ENCODE measurements at places on chromosomes 2 and 18.
A peak's percentile ranks its signal among the peaks of the same experiment; 100 is the strongest.

- no peak for DNase-seq
These were observed 25.3 kb upstream of the RFX8 start for GRCh38 chr2:101500180-101500579.

GRCh38 chr2:215537611-215538010 lies 101.7 kb upstream of the FN1 start:
- DNase-seq = no peak

DNA sequence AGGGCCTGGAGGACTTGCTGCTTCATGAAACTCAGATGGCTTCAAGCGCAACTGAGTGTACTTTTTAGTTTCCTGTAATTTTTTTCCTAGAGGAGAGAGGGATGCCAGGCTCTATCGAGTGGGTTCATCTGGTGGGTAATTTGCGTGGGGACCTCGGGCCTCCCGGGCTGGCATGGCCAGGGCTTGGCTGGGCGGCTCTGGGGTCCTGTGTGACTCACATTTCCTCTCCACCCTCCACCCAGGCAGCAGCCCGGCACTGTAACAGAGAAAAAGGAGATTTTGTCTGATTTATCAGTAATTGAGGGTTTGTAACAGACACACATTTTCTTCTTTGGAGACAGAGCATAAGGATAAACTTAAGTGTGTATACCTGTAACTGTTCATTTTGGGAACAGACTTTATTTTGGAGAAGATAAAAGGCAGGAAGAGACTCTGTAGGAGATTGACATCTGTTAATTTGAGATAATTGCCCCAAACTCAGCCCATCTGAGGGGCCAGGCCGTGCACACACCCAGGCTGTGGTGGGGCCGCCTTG lies 64.3 kb downstream of the NFATC1 start:
- DNase-seq = no peak

DNA sequence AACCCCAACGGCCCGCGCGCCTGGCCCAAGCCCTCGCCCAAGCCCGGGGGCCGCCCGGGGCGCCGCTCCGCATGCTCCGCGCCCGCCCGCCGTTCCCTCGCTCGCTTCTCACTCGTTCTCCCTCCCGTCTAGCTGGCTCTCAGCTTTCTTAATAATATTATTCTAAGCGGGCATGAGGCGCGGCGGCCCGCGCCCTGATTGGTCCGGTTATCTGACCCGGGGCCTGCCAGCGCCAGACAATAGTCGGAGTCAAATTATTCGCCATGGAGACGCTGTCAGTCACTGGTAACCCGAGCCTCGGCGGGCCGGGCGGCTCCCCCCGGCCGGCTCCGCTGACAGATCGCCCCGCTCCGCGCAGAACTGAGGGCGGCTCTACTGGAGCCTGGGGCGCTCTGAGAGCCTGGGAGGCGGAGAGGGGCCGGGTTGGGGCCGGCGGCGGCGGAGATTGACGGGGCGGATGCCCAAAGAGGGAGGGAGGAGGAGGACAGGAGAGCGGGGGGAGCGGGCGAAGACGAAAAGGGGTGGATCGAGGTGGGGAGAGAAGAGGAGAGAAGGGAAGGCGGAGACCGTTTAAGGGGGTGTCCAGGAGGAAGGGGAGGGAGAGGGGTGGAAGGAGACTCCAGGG lies at the start of gene SIX2:
Gene SIX2, minus strand, starts transcription at position 150 of the 625 bp plus-strand sequence. CDS start 342 bp downstream, outside the sequence.
- DNase-seq = no peak

DNA sequence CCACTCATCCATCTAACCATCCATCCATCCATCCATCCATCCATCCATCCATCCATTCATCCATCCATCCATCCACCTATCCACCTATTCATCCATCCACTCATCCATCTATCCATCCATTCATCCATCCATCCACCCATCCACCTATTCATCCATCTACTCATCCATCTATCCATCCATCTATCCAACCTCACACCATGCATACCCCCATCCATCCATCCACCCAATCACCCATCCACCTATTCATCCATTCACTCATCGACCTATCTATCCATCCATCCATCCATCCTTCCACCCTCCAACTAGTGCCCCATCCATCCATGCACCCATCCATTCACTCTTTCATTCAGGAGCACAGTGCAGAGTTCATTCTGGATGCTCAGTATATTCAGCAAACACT lies 21.5 kb upstream of the YWHAQ start:
- no peak for DNase-seq

DNA sequence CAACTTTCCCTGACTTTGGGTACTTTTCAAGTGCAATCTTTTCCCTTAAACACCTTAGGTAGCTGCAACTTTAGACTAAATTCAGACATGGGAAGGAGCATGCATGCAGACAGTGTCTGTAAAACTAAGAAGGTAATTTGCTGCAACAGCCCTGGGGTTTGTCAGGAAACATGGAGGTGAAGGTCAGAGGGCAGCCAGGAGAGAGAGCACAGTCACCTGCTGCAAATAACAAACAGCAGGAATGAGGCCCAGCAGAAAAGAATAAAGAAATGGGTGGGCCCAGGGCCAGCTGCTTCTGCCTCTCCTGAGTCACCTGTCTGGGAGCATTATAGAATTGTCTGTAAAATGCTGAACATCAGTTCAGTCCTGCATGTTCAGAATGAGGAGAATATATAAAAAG lies 35.2 kb downstream of the MTHFD2 start:
- DNase-seq = no peak

GRCh38 chr18:68462766-68463165 lies 252.1 kb downstream of the TMX3 start:
- DNase-seq = no peak

GRCh38 chr2:241153616-241154015 lies 3.3 kb downstream of the PPP1R7 start:
- DNase-seq = no peak

DNA sequence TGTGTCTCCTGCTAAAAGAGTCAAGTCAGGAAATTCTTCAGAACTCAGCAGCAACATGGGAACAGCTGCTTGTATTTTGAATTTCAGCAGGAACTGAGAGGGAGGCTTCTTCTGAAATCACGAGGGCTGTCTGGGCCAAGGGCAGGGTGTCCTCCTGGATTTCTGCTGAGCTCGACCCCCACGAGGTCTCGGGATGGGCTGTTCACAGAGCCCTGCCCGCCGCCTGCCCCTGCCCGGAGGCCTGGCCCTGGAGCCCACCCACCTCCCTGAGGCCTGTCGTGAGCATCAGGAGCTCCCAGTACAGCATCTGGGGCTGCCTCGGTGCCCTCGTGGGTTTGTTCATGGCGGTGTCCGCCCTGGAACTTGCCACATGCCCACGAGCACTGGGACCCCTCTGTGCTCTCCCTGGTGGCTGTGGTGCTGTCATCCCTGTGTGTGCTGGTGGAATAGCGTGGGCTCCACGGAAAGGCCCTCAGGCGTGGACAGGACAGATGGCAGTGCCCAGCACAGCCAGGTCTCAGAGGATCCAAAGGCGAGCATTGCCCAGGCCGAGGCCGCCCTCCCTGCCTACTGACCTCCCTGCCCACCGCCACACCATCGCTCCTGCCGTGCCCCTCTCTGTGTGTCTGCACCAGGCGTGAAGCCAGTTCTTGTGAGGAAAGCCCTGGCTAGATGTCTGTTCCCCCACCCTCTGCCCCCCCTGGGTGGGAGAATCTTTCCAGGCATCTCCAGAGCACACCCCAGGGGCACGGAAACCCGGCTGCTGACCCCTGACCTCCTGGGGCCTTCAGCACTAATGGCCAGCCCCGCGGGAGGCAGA lies 25.9 kb downstream of the RAMP1 start:
- no peak for DNase-seq

DNA sequence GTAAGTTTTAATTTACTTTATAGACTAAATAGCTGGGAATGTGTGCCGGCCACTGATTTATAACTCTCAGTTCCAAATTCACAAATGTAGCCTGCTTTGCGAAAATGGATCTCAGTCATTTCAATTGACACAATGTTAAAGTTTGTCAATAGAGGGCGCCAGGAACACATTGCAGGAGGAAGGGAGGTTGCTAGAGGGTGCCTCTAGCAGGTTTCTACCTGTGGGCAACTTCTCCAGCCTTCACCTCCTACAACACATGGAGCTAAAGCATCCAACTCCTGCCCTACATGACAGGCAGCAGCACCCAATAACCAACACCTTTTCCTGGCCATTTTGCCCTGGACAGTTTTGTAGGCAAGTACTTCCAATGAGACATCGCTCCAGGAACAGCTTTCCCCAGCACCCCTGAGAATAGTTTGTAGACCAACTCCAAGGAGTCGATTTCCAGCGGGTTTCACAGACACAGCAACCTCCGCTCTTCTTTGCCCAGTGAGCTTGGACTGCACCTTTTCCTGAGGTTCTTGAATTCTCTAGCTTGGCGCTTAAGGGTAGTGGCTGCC lies 784.8 kb upstream of the CDH2 start:
- peak; percentile 35 for DNase-seq

GRCh38 chr2:150122156-150122555 lies 365.3 kb downstream of the RND3 start:
- no peak for DNase-seq

DNA sequence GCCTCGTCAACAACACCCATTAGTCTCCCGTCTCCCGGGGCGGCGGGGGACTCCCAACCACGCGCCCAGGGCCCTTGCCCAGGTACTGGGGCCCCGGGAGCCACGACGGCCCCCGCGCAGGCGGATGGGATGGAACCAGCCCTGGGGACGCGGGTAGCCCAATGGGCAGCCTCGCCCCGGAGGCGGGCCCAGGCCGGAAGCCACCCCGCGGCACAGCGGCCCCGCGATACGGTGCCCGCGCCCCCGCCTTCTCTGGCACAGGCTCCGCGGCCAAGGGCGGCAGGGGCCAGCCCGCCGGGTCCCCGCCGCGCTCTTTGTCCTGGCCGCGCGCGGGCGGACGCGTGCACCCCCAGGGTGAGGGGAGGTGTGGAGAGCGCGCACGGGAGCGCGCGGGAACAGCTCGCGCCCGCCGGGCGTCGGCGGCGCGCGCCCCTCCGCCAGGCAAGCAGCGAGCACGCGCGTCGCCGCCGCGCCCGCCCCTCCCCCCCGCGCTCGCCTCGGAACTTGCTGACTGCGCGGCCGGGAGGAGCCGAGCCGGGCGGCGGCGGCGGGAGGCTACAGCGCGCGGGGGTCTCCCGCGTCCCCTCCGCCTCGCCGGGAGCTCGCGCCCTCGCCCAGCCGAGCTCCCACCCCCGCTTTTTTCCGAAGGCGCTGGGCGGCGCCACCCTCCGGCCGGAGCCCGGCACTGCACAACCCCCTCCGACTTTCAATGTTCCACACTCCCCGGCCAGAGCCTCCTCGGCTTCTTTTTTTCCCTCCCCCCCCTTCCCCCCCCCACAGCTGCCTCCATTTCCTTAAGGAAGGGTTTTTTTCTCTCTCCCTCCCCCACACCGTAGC lies at the start of gene UBE2E3:
Gene UBE2E3, plus strand, starts transcription at position 500 of the 837 bp plus-strand sequence. CDS start 1,438 bp downstream, outside the sequence.
- DNase-seq = no peak

GRCh38 chr18:2967357-2967756 lies 45.6 kb downstream of the LPIN2 start:
- no peak for DNase-seq

- DNase-seq = no peak
These were observed 34.2 kb downstream of the MYO7B start for GRCh38 chr2:127569666-127570065.

GRCh38 chr18:41462946-41463345 lies 492.1 kb upstream of the PIK3C3 start:
- no peak for DNase-seq

DNA sequence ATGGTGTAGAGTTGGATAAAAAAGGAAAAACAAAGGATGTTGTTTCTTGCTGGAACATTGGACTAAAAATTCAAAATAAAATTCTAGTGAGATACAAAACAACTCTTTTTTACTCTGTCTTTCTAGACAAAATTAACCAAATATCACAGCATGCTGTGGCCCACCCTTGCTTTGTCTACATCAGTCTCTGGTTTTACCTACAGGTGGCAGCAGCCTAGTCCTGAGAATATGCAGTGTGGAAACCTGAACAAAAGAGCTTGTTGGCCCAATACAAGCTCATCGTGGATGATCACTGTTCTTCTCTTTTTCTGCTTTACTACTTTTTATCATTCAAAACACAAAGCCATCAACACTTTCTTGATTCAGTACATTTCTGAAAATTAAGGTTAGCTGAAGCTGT lies 210.4 kb downstream of the CDH19 start:
- DNase-seq = no peak

DNA sequence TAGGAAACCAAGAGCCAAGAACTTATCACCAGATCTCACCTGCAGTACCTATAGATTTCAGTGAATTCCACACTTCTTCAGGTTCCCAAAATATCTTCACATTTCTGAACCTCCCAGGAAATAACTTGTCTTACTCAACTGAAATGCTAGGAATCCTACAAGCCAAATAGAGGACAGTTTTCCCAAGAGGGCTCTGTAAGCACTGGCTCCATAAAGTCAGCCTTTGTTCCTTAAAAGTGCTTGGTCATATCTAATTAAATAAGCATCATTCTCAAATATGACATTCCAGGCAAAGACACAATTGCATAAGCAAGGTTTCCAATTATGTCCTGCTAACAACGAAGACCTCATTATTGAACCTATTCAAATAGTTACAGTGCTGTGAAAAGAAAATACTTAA lies 154.6 kb upstream of the MGAT5 start:
- DNase-seq = no peak

GRCh38 chr2:206981739-206982340 lies 42.5 kb downstream of the CPO start:
- DNase-seq = peak; percentile 69

GRCh38 chr2:156399950-156400705 lies 36.1 kb upstream of the GPD2 start:
- DNase-seq = peak; percentile 6

GRCh38 chr2:2880938-2881337 lies 496.7 kb downstream of the EIPR1 start:
- no peak for DNase-seq
